ENCODE measurements at places on chromosomes 16 and 17.
A peak's percentile ranks its signal among the peaks of the same experiment; 100 is the strongest.

DNA sequence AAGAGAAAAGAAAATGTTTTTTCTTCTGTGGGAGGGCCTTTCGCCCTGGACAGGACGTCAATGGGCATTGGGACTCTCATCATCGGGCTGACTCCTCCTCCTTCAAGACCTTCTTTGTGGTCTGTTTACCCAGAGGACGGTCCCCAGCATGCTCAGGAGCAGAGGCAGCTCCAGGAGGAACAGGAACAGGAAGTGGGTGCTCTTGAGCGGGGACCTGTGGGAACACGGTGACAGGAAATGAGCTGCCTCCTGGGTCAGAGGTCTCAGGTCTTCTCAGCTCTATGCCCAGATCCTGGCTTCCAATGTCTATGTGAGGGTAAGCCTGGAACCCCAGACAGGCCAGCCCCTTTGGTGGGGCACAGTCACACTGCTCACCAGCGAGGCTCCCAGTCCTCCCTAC, 12.2 kb downstream of the CD300LD start:
- DNase-seq = no peak

- no peak for DNase-seq
Observed at GRCh38 chr16:17930280-17930679, 406.3 kb downstream of the NPIPA8 start.

- no peak for DNase-seq
Observed at GRCh38 chr17:48549914-48550501, 5.1 kb upstream of the HOXB2 start.

GRCh38 chr17:78618264-78619066, 41.3 kb upstream of the DNAH17 start:
- no peak for DNase-seq

DNA sequence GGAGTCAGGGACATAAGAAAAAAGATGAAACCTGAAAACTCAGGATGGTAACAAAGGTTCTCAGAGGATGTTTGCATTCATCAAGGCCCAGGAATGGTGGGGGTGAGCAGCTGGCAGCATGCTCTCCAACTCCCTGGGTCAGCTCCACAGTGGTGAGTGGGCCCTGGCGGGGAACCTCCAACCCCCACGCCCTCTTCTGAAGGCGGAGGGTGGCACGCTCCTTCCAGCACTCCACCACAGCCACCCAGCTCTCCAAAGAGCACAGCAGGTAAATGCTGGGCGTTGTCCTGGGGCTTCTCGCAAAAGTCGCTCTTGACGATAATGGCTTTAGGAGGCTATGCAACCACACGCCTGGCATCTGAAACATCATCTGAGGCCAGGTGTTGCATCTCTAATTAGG, 173.8 kb downstream of the C16orf78 start:
- DNase-seq = no peak

GRCh38 chr17:7486181-7486580, 2.0 kb downstream of the POLR2A start:
- DNase-seq = no peak

GRCh38 chr16:8855051-8855786, 13.6 kb downstream of the CARHSP1 start:
- DNase-seq = no peak

- DNase-seq = no peak
Observed at GRCh38 chr16:11611871-11612664, 25.3 kb upstream of the LITAF start.

GRCh38 chr17:37382056-37382455, 6.3 kb downstream of the C17orf78 start:
- no peak for DNase-seq

DNA sequence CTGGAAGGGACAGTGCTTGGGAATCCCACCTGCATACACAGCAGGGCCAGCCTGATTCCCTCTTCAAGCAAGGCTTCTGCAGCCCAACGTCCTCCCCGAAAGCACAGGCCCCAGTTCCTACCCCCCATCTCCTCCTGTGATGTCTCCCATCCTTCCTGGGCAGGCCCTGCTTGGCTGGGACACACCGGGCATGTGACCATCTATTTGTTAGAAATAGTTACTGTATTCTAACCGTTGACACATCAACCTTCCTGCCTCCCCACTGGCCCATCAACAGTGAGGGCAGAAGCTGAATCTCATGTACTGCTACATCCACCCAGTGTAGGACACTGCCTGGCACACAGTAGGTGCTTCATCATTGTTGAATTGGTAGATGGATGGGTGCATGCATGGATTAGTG, 10.7 kb downstream of the PRR29 start:
- no peak for DNase-seq

DNA sequence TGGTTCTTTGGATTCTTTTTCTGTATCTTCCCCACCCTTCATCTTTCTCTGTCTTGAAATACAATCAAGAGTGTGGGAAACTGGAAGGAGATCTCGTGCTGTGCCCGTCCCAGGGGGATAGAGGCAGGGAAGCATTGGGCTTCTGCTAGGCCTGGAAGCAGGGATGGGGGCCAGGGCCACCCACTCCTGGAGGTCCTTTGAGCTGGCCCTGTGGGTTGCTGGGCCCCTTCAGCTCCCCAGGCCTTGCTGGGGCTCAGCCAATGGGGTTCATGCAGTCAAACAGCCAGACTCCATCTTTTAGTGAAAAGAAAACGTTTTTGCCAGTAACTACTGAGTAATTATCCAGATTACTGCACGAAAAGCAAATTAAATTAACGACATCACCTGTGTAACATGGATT, 67.8 kb downstream of the CCDC182 start:
- DNase-seq = no peak

- DNase-seq = no peak
Observed at GRCh38 chr17:77637818-77638575, 320.5 kb upstream of the TNRC6C start.

DNA sequence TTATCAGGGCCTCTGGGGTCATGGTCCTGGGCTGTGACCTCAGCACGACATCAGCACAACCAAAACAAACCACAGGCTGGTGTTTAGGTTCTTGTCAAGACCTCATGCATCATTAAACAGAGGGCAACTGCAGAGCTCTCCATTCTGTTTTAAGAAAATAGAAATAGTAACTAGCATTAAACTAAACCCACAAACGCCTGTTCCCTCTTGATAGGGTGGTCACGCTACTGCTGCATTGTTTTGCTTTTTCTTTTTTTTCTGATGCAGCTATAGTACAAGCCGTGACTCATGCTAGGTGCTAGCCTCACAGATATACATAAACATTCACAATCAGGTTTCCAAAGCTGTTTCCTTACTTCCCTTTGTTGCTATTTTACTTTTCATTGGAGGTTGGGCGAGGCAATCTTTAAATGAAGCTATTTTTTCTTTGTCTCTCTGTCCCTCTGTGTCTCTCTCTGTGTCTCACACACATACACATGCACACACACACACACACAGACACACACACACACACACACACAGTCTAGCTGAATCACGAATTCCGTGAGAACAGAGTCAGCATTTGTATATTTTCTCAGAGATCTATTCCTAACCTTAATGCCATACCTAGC, 310.3 kb downstream of the CDH13 start:
- DNase-seq = no peak

DNA sequence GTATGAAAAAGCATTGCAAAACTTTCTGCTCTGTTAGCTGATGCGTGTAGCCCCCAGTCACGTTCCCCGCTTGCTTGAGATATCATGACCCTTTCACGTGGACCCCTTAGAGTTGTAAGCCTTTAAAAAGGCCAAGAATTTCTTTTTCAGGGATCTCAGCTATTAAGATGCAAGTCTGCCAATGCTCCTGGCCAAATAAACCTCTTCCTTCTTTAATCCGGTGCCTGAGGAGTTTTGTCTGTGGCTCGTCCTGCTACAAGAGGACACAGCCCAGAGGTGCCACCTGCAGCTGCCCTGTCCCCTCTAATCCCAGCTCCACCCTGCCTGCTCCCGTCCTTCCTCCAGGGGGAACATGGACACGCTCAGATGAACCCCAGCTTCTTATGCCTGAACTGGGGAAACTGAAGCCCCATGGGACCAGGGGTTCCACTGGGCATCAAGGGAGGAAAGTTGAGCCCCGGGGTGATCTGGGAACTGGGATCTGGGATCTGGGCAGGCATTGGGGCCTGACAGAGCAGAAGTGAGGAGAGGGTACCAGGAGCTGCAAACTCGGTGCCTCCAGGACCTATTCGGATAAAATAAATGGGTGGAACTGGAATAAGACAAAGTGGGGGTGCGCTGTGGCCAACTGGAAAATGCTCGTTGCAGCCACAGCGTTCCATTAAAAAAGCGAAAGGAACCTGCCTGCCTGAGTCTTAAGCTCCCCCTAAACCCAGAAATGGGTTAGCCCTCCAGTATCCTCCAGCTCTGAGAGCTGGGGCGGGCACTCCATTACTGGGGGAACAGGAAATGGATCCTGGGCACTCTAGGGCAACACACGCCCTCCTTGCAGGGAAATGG, 19.7 kb downstream of the QPRT start:
- DNase-seq = no peak

GRCh38 chr17:7704601-7705268, at the start of gene EFNB3:
TSS of gene EFNB3 (plus strand) at chr17:7705202. CDS start at chr17:7705599, 397 bp downstream.
- DNase-seq = no peak

GRCh38 chr17:17093764-17094163, 51.5 kb downstream of the MPRIP start:
- no peak for DNase-seq

- no peak for DNase-seq
Observed at GRCh38 chr16:47977802-47978201, 178.0 kb downstream of the ABCC12 start.

- no peak for DNase-seq
Observed at GRCh38 chr17:39665642-39666224, 584 bp downstream of the TCAP start.

DNA sequence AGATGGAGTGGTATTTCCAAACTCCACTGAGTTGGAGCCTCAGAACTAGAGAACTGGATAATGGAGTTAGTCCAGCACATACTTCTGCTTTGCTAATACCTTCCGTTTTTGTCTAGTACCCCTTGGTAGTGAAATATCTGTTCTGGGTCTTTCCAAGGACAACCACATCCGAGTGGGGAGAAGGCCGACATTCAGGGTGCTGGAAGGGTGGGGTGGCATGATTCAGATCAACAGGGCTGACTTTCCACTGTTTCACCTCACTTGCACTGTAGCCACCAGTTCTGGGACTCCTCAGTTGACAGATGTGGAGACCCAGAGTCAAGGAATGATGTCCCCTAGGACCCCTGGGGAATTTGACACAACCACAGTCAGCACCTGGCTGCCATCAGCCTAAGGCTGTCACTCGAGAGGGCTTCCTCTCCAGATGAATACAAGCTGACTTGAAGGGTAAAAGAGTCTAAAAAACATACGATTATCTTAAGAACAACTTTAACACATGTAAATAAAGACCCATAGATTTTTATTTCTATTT, 84.8 kb upstream of the HNF1B start:
- DNase-seq = no peak

- no peak for DNase-seq
Observed at GRCh38 chr17:514584-514983, 162.0 kb upstream of the RPH3AL start.

DNA sequence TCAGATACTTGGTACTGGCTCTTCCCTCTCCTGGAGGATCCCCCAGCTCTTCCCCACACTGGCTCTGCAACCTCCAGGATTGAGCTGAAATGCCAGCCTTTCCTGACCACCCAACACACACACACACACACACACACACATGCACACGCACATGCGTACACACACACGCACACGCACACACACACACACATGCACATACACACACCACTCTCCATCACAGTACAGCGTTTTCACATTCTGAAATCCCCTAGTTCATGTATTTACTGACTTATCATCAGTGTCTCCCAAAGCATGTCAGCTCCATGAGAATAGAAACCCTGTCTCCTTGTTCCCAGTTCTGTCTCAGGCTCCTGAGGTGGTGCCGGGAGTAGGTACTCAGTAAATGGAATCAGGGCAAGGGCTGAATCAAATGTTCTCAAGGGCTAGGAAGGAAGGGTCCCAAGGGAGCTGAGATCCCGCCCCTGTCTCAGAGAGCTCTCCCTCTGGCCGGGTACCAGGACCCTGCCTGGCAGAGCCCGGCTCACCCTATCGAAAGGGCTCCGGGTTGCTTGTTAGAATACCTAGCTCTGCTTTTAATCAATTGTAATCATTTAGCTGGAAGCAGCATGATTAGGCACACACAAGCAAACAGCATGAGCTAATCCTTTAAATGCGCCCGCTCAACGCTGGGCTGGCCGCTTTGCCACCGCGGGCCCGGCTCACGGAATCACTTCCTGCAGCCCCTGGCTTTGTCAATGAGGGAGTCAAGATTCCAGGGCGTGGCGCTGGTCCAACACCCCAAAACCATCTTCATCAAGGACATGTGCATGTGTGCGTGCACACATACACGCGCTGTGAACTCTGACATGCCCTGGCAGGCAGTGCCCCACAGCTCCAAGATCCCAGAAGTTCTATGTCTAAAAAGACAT, 140.7 kb downstream of the C16orf78 start:
- no peak for DNase-seq

DNA sequence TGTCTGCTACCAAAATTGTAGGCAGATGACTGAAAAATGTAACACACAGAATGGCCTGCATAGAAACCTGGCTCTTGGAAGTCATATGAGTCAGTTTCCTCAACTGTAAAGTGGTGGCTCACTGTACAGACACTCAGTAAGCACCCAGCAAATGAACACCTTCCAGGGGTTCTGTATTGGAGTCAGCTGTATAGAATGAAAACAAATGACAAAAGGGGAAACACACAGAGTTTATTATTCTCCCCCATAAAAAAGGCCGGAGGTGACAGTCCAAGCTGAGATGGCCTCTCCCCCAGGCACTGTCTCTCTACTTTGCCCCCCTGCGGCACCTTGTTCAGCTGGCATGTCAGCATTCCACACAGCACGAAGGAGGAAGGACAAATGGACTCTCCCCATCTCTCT, 6.2 kb upstream of the MEOX1 start:
- no peak for DNase-seq

DNA sequence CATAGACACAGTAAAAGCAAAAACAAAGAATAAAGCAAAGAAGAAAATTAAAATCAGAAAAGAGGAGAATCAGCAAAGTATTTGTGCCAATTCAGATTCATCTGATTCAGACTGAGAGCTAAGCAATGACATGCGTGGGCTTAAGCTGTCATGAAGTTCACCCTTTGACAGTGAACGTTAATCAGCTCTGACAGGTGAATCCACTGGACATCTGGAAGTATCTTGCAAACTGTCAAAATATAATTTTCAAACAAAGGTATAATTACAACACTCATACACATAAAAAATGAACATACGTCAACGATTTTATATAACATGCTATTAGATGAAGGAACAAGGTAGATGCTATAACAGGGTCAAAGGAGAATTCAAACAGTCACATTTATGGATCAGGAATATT, 596.3 kb upstream of the SALL1 start:
- DNase-seq = no peak

- DNase-seq = peak; percentile 26
Observed at GRCh38 chr17:77772461-77772897, 186.0 kb upstream of the TNRC6C start.

- DNase-seq = no peak
Observed at GRCh38 chr17:38600416-38600815, 5.3 kb downstream of the SRCIN1 start.

GRCh38 chr17:35315283-35315682, 58.1 kb downstream of the SLFN11 start:
- DNase-seq = no peak

- DNase-seq = no peak
Observed at GRCh38 chr16:3814755-3815154, 65.8 kb downstream of the CREBBP start.
